Right atrium auricular region (tissue), 2 donors: ENCODE measurements at places on chromosomes 11 and 22. TPM values are rescaled to one million over a fixed set of nuclear protein-coding genes. Genes with fewer than 3 reads are reported as not detected.

- H3K27ac ChIP-seq: no peak overlapping the region
- no peak overlapping the region for H3K4me3 ChIP-seq
- H3K4me1 ChIP-seq: no peaks in the 10 kb centered on the region
- H3K27me3 ChIP-seq: no peaks in the 10 kb centered on the region
Measured at GRCh38 chr11:124950601-124951330, 3.2 kb upstream of the CCDC15 start.

- H3K4me3 ChIP-seq: no peak overlapping the region
- no peaks in the 10 kb centered on the region for H3K27me3 ChIP-seq
- no peaks in the 10 kb centered on the region for H3K36me3 ChIP-seq
- H3K4me1 ChIP-seq: no peaks in the 10 kb centered on the region
Measured at GRCh38 chr11:11281626-11282025, 71.4 kb downstream of the CSNK2A3 start.

Gene NXPE2
- total RNA-seq: 0.20 TPM

GRCh38 chr11:111416231-111416960, 37.3 kb upstream of the POU2AF1 start:
- H3K4me1 ChIP-seq: no peaks in the 10 kb centered on the region
- no peaks in the 10 kb centered on the region for H3K36me3 ChIP-seq
- no peak for DNase-seq
- no peak overlapping the region for H3K4me3 ChIP-seq
- H3K27me3 ChIP-seq: no peaks in the 10 kb centered on the region
- H3K27ac ChIP-seq: no peak overlapping the region

Gene OR4D11
- not detected for total RNA-seq

DNA sequence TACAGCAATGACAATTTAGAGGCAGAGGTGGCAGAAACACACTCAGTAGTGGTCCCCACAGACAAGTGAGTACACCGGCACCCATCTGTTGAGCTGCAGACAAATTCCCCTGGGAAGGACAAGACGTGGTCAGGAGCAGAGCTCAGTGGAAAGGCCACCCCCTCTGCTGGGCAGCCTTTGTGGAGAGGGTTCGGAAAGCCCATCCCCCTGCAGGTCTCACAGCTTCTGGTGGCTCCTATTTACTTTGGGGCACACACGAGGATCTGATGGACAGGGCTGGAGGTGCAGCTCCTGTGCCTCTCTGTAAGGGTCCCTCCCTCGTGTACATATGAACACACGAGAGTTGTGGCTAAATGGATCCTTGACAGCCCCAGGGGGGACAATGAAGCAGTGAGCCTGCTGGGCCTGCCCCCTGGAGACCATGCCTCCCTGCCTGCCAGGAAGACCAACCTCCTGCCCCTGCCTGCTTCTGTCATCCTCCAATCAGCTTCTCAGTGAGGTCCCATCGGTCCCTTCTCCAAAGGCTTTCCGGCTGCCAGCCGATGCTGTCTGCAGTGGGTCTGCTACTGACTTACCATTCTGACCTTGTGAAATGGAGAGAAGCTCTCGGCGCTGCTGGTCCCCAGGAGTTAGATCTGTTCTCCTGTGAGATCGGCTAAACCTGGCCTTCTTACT, 161.5 kb downstream of the CACNA1I start:
- no peaks in the 10 kb centered on the region for H3K36me3 ChIP-seq
- no peaks in the 10 kb centered on the region for H3K4me1 ChIP-seq
- no peak overlapping the region for H3K4me3 ChIP-seq
- H3K27me3 ChIP-seq: no peaks in the 10 kb centered on the region

Gene KCNJ5
- total RNA-seq: 8.2 TPM

Gene RRAS2
- total RNA-seq: 39.3 TPM

DNA sequence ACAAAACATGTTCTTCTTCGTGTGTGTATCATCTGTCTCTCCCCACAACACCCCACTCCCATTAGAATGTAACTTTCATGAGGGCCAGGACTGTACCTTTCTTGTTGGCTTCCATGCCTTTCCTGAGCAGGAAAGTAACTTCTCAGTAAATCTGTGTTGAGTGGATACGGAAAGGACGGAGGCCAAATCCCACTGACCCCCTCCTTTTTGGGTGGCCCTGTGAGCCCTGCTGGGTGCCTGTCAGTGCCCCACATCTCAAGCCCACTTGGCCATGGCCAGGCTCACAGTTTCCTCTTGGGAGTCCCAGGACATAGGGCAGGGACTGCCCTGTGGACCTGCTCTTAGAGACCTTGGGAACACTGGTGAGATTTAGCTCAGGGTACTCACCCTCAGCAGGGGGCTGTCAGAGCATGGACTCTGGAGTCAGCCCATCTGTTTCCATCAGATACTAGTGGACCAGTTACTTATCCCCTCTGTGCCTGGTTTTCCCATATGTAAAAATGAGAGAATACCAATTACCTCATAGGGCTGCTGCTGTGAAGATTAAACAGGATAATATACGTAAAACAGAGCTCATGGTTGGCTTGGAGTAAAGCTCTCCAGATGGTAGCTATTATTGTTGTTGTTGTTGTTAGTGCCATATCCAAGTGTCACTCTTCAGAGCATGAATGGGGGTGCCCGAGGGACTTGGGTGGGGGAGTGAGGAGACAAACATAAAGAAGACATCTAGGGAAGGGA, 1.0 kb upstream of the C11orf96 start:
- peaks cover 9% of the 10 kb centered on the region for H3K36me3 ChIP-seq
- H3K27ac ChIP-seq: peak overlapping the region; percentile 81
- no peak for DNase-seq
- H3K4me3 ChIP-seq: no peak overlapping the region

GRCh38 chr11:46701078-46701654, 335 bp downstream of the ZNF408 start:
- H3K36me3 ChIP-seq: peaks cover 41% of the 10 kb centered on the region
- no peaks in the 10 kb centered on the region for H3K27me3 ChIP-seq
- DNase-seq: no peak
- H3K27ac ChIP-seq: peak overlapping the region; percentile 96
- no peaks in the 10 kb centered on the region for H3K4me1 ChIP-seq
- H3K4me3 ChIP-seq: peak overlapping the region; percentile 79

Gene ALDH3B2
- total RNA-seq: not detected

Gene CADM1
- 33.9 TPM for total RNA-seq

GRCh38 chr11:130037058-130037457, 32.6 kb upstream of the APLP2 start:
- DNase-seq: no peak
- H3K4me3 ChIP-seq: no peak overlapping the region
- no peaks in the 10 kb centered on the region for H3K27me3 ChIP-seq
- no peaks in the 10 kb centered on the region for H3K36me3 ChIP-seq
- H3K27ac ChIP-seq: no peak overlapping the region
- H3K4me1 ChIP-seq: no peaks in the 10 kb centered on the region

DNA sequence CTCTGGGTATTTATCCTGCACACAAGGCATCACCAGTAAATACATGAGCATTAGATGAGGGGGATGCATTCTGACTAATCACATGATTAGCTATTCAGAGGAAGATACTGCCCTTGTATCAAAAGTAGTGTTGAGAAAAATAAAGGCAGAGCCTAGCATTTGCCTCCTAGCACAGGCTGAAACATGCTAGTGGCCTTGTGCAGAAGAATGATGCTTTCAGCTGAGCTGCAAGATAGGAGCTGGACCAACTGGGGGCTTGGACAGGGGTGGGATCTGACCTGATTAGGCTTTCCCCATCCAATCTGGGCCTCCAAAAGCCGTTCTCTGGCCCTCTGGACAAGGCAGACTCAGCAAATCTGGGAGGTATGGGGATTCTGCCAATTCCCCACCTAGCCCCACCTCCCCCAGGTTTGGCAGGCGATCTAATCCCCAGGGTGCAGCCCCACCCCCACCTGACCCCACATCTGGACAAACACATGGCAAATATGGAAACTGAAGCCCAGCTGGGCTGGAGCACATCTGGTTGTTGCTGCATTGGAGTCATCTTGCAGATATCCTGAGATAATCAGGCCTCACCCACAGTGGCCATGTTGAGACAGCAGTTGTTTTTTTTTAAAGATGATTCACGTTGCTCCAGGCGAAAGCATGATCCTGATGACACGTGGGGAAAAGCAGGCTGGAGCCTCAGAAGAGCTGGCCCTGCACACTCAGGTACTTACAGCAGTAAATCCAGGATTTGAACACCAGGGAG, 4.4 kb upstream of the MISFA start:
- H3K27ac ChIP-seq: no peak overlapping the region
- H3K27me3 ChIP-seq: no peaks in the 10 kb centered on the region
- no peak for DNase-seq
- H3K36me3 ChIP-seq: peaks cover 13% of the 10 kb centered on the region
- H3K4me3 ChIP-seq: no peak overlapping the region
- peaks cover 11% of the 10 kb centered on the region for H3K4me1 ChIP-seq

GRCh38 chr11:62400281-62400680, 18.6 kb upstream of the SCGB1A1 start:
- no peak overlapping the region for H3K4me3 ChIP-seq
- H3K36me3 ChIP-seq: no peaks in the 10 kb centered on the region
- peak overlapping the region; percentile 72 for H3K27ac ChIP-seq
- H3K27me3 ChIP-seq: no peaks in the 10 kb centered on the region
- H3K4me1 ChIP-seq: no peaks in the 10 kb centered on the region

DNA sequence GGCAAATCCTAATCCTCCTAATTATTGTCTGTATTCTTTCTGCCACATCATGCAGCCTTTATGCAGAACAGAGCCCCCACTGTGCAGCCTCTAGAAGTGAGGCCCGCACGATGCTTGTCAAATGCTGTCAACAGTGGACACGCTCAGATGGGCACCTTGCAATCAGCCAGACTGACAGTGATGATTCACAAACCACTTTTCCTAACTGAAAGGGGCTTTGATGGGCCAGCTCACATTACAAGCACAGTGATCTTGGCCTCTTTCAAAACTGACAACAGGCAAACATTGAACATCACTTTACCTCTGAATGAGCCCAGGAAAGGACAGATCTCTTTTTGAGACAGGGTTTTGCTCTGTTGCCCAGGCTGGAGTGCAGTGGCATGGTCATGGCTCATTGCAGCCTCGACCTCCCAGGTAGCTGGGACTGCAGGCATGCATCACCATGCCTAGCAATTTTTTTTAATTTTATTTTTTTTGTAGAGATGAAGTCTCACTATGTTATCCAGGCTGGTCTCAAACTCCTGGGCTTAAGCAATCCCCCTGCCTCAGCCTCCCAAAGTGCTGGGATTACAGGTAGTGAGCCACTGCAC, 18.0 kb upstream of the E2F8 start:
- no peaks in the 10 kb centered on the region for H3K27me3 ChIP-seq
- no peak for DNase-seq
- no peaks in the 10 kb centered on the region for H3K4me1 ChIP-seq
- H3K36me3 ChIP-seq: no peaks in the 10 kb centered on the region
- no peak overlapping the region for H3K4me3 ChIP-seq

Gene KRTAP5-2
- not detected for total RNA-seq

GRCh38 chr22:30667107-30667493, 575 bp downstream of the DUSP18 start:
- no peaks in the 10 kb centered on the region for H3K27me3 ChIP-seq
- H3K36me3 ChIP-seq: peaks cover 6% of the 10 kb centered on the region
- H3K27ac ChIP-seq: peak overlapping the region; percentile 30
- no peak for DNase-seq
- H3K4me1 ChIP-seq: peaks cover 15% of the 10 kb centered on the region

DNA sequence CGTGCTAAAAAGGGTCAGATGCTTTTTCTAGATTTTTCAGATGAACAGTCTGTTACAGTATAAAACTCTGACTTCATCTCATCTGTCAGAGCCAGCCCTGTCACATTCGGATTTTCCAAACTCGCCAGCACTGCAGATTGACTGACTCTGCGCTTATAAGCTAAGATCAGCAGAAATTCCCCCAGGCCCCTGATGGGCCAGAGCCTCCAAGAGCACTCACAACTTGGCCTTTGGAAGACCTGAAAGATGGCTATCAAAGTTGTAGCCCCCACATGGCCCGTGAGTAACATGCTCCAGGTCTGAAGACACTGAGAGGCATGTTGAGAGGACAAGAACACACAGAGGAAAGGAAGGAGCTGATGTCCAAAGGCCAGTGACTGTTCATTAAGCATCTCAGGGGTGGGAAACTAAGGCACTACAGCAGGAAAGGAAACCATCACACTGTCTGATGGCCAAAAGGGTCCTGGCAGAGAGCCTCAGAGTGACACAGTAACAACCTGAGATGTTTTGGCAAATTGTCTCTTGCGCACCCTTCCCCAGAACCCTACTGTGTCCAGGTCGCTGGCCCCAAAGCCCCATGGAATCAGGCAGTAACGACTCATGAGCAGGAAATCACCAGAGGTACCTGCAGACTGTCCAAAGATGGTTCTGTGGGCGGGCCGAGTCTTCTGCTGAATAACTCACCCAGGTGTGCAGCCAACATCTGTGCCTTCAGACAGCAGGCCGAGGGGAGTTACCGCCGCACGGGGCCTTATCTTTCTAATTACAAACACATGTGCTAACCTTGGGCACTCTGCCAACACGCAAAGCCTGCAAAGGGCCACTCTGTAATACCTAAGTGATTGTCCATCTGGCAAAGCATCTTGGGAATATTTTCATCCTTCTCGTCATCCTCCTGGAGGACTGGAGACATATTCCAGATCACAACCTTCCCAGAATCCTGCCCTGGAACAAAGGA, 23.6 kb downstream of the HIRA start:
- DNase-seq: no peak
- peak overlapping the region; percentile 12 for H3K27ac ChIP-seq
- H3K36me3 ChIP-seq: peaks cover 47% of the 10 kb centered on the region
- no peaks in the 10 kb centered on the region for H3K27me3 ChIP-seq
- H3K4me1 ChIP-seq: peaks cover 32% of the 10 kb centered on the region
